Activated T-helper 1 cell treated with Interleukin-2 at 50 U/mL for 16 hours (primary cell): ENCODE measurements at places on chromosomes 11 and 22.
A peak's percentile ranks its signal among the peaks of the same experiment; 100 is the strongest.

DNA sequence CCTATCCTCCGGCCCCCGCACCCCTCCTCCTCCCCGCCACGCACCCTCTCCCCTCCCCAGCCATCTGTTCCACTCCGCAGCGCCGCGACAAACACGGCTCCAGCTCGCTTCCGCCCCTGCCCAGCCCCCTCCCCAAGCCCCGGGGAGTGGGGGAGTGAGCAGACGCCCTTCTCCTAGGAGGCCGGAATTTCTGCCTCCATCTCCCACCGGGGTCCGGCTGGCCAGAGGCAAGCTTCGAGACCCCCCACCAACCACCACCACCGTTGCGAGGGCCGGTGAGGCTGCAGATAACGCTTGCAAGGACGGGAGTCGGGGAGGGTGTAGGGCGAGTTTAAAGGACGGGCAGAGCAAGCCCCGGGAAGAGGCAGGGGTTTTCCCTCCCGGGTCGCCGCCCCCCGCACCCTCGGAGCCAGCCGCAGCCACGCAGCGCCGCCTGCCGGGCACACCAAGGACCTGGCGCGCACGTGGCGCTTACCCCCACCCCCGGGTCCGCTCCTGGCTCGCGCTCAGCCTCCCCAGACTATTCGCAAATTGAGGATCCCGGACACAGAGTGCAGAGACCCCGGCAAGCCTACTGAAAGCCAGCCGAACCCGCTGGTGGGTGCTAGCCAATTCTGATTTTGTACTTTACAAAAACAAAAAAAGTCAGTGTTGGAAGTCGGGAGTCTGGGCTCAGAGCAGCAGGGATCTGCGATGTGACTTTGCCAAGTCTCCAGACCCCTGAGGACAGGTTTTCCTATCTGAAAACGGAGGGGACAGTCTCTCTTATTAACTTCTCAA is 22.6 kb downstream of the RTN4RL2 start:
- DNase-seq, result no peak

GRCh38 chr11:65917077-65917433 is 1.8 kb downstream of the C11orf68 start:
- DNase-seq, result no peak

GRCh38 chr11:12963792-12964536 is 45.2 kb upstream of the RASSF10 start:
- DNase-seq, result peak; percentile 9

DNA sequence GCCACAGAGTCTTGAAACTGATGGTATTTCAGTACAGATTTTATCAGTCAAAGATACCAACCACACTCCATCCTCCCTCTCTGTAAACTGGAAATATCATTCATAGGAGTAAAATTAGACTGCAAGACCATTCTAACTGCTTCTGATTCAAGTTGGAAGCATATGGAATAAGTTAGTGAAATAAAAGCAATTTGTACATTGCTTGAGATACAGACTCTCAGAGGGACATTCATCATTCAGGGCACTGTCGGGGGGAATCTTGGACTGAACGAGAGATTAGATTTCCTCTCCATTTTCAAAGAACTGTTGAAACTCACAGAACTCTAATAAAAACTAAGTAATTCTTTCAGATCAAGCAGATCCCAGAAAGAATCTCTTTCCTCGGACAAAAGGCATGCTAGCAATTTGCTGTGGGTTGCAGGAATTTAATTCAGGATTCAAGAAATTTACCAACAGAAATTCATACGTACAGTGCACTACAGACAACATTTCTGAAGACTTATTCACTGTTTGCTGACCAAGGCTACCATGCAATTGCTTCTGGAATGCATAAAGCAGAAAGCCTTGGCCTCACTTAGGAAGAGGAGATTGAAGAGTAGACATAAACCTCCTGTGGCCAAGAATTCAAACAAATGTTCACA is 34.1 kb downstream of the PAMR1 start:
- DNase-seq, result no peak

- DNase-seq, result no peak
These were observed 46.4 kb upstream of the FTH1 start for GRCh38 chr11:62013537-62014476.

GRCh38 chr11:69442807-69443137 is 38.7 kb upstream of the LINC01488 start:
- DNase-seq, result no peak

- DNase-seq, result no peak
These were observed 11.8 kb upstream of the WDR74 start for GRCh38 chr11:62850911-62851806.

DNA sequence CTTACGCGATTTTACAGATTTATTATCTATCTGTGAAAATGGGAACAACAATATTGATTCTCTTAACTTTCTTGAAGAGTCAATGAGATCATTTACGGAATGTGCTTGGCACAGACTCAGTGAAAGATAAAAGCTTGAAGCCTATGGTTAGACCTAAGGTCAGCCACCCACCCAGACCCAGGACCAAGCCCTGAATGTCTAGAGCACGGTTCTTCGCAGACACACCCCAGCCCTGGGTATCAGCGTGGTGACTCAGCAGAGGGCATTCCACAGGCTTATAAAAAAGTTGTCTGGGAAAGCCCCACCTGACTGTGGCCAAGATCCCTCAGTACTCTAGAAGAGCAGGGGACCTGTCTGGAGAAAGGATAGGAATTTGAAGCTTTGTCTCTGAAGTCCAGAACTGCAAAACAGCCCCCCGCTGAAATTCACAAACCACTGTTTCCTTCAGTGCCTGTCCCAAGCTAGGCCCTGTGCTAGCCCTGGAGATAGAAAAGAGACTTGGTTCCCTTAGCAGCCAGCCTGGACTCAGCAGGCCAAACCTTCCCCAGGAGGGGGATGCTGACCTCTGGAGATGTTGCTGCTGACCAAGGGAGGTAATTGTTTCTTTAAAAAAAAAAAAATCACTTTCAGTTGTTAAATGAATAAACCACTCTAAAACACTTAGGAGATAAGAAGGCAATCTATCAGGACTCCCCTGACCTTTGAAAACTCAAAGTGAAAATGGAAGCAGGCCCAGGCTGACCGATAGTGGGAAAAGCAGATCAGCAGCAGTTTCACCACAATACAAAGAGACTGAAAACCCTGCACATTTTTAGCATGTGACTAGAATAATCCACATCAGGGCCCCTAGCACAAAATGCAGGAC is 114.0 kb downstream of the ABTB2 start:
- no peak for DNase-seq

DNA sequence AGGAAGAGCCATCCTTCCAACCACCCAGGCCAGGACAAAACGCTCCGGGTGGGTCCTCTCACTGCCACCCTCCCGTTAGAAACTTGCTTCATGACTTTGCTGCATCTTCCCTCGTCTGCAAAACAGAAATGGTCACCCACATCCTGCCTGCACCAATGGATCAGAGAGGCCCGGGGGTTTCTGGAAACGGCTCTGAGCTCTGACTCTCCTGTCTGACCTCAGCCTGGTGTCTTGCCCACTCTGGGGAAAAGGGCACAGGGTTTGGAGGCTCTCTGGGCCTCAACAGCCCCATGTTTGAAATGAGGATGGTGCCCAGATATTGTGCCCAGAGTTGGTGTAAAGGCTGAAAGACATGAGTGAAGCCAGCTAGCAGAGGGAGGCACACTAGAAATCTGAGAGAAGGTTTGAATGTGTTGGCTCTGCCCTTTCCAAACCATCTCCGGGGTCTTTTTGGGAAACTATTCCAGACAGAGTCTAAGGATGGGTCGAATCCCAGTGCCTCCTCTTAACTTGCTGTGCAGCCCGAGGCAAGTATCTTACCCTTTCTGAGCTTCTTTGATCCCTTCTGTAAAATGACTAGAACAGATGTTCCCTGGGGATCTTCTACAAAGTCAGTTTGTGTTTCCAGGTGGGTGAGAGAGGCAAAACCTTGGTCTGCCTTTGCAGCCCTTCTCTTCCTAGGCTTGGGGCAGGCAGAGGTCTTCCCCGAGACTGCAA is 2.1 kb downstream of the CRYBB3 start:
- DNase-seq, result no peak

- no peak for DNase-seq
These were observed 1352.8 kb downstream of the BRD1 start for GRCh38 chr22:48474881-48475280.

DNA sequence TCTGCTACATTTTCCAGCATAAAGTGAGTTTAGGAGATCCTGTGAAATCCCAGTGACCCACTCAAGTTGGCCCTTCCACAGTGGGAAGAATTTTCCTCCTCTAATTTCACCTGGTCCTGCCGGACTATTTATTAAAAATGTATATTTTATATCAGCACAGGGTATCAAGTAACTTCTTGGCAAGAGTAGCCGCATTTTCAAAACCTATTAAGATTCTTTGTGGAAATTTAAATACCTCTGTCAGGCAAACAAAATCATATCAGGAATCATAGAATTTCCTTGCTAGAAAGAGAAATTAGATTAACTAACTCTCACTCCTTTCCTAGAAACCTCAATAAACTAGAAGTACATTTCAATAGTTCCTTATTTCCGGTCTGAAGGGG is 9.7 kb downstream of the MN1 start:
- DNase-seq, result no peak

- DNase-seq, result no peak
These were observed 15.1 kb downstream of the FXYD6 start for GRCh38 chr11:117861151-117862018.

DNA sequence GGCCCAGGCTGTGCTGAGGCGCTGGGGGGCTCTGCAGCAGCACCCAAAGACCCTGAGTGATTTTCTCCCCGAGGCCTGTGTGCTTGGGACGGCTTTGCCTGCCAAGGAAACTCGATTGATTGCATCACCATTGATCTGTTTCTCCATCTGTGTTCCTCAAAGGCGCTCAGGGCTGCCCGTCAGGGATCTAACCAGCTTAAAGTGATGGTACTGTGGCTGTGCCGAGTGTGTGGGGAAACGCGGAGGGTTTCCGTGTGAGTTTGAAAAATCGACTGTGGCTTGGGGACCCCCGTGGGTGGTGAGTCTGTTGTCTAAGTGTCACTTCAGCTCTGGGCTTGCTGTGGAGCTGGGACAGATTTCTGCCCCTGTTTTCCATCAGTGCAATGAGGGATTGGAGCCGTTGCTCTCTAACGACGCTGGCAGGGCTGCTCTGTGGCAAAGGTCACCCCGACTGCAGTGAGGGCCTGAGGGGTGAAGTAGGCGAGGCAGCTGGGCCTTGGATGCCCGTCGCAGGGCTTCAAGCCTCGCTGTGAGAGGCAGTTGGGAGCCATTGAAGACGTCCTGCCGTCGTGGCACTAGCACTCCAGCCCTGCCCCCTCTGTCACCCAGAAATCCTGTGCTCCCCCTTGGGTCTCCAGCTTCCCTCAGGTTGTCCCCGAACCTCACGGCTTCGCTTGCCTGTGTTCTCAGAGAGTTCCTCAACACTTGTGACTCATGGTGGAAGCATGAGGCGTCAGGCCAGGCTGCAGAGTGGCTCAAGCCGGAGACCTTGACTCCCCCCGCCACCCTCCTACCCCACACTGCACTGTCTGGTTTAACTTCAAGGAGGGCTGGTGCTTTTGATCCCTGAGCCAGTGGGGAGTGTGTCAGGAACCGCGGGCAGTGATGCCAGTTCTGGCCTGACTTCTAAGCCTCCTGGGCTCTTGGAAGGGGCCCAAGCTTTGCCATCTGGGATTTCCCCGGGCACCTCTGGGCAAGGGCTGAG is 21.8 kb downstream of the CACNA1I start:
- no peak for DNase-seq

DNA sequence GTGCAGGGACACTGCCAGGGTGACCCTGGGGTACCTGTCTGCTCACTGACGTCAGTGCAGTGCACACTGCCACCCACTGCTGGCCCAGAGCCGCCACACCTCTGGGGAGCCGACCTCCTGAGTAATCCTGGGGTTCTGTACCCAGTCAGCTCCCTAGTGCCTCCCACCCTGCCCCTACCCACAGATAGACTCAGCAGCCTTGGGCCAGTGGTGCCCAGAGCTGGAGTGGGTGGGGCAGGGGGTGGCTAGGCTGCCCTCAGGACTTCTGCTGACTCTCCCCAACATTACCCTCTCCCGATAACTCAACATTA is 5.8 kb downstream of the NRXN2 start:
- no peak for DNase-seq

GRCh38 chr11:96124155-96124554 is 200.2 kb upstream of the MTMR2 start:
- DNase-seq, result no peak

- no peak for DNase-seq
These were observed 33.8 kb downstream of the SLC35F2 start for GRCh38 chr11:107824668-107825369.

DNA sequence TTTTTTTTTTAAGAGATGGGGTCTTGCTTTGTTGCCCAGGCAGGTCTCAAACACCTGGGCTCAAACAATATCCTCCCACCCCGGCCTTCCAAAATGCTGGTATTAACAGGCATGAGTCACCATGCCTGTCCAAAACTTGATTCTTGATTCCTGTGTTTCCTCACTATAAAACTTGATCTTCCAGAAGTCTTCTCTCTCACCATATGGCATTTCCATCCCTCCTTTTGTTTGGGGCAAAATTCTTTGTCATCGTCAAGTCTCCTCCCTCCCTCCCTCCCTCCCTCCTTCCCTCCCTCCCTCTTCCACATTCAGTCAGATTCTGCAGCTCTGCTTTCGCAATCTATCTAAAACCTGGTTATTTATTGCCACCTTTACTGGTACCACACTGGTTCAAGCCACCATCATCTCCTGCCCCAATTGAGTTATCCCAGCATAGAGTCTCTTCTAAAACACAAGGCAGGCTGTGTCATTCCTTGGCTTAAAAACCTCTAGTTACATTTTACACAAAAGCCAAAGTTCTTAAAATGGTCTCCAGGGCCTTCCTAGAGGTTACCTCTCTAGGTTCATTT is 65.0 kb upstream of the HORMAD2 start:
- no peak for DNase-seq

- DNase-seq, result peak; percentile 58
These were observed at the start of gene TTLL12 for GRCh38 chr22:43186272-43187170. TSS of gene TTLL12 (minus strand) at chr22:43187134. CDS start at chr22:43187069, 65 bp downstream.

GRCh38 chr11:113841691-113842090 is 33.7 kb downstream of the USP28 start:
- no peak for DNase-seq

DNA sequence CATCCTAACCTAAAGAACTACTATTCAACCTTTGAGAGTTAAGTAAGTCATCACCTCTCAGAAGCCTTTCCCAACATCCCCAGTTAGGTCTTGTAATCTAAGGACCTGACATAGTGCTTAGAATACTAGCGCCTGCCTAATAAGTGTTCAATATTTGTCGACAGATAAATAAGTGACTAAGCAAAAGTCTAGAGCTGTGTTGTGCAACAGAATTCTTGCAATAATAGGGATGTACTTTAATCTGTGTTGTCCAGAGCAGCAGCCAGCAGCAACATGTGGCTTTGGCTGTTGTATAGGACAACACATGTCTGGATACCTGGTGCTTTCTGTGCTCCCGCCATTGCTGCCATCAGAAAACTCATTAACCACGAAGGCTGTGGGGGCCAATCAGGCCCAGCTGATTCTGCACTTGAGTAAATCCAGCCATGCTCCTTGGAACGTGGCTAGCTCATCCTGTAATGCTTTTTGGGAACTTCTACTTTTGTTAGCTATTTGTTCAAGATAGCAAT is 66.8 kb upstream of the NTM start:
- DNase-seq, result no peak

- DNase-seq, result no peak
These were observed 38.2 kb upstream of the UBASH3B start for GRCh38 chr11:122617297-122617696.
